Stimulated activated CD8-positive, alpha-beta memory T cell treated with anti-CD3 and anti-CD28 coated beads, Interleukin-12 subunit alpha, Interleukin-12 subunit beta, amount 100 ng/mL, for 4 hours (primary cell): ENCODE measurements at places on chromosomes 12 and 14.

- no peak for DNase-seq
Measured at GRCh38 chr12:81668475-81668874, 90.7 kb downstream of the PPFIA2 start.

GRCh38 chr12:73598626-73599025 is 939.0 kb upstream of the ATXN7L3B start:
- DNase-seq, result no peak

DNA sequence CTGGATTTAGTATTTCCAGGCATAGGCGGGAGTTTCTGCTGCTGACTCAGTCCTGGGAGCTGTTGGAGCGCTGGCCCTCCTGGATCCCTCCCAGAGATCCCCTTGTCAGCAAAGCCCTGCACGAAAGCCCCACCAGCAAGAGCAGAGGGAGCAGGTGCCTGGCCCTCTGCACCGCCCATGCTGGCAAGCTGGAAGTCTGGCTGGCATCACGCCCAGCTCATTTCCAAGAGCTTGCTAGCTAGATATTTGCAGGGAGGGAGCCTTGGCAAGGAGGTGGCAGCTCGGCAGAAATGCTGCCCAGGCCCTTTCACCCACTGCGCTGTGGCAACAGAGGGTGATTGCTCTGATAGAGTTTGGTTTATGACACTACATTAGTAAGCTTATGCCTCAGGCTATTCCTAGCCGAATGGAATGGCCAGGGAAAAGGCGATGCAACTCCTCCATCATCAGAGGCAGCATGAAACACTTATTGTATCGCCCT is 193.9 kb downstream of the EMP1 start:
- DNase-seq, result no peak

DNA sequence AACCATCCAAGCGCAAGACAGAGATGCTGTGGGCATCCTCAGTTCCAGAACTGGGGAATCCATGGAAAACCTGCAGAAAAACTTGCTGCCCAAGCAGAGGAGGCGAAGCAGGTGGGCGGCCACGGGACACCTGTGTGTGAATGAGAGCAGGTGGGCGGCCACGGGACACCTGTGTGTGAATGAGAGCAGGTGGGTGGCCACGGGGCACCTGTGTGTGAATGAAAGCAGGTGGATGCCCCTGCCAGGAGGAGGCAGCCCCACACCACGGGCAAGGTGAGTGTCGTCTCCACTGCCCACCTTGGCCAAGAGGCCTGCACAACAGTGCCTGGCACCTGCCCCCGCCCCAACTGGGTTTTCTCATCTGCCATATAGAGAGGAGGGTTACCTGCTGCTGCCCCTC is 59.2 kb downstream of the GSC start:
- no peak for DNase-seq

- DNase-seq, result no peak
Measured at GRCh38 chr14:71163842-71164629, 256.8 kb downstream of the PCNX1 start.
